ENCODE measurements at places on chromosomes 2 and 18. TPM values are rescaled to one million over a fixed set of nuclear protein-coding genes. Genes with fewer than 3 reads are reported as not detected.

GRCh38 chr2:4964001-4964540 lies 728.1 kb upstream of the SOX11 start:
- H3K36me3 ChIP-seq = peaks cover 69% of the 10 kb centered on the region
- H3K27ac ChIP-seq = no peak overlapping the region
- no peaks in the 10 kb centered on the region for H3K4me1 ChIP-seq
- no peak overlapping the region for H3K4me3 ChIP-seq
- H3K27me3 ChIP-seq = no peaks in the 10 kb centered on the region

GRCh38 chr2:135913727-135914365 lies 37.6 kb upstream of the MCM6 start:
- no peaks in the 10 kb centered on the region for H3K27me3 ChIP-seq
- peaks cover 25% of the 10 kb centered on the region for H3K36me3 ChIP-seq
- DNase-seq = no peak
- no peak overlapping the region for H3K4me3 ChIP-seq
- H3K27ac ChIP-seq = no peak overlapping the region
- no peaks in the 10 kb centered on the region for H3K4me1 ChIP-seq

DNA sequence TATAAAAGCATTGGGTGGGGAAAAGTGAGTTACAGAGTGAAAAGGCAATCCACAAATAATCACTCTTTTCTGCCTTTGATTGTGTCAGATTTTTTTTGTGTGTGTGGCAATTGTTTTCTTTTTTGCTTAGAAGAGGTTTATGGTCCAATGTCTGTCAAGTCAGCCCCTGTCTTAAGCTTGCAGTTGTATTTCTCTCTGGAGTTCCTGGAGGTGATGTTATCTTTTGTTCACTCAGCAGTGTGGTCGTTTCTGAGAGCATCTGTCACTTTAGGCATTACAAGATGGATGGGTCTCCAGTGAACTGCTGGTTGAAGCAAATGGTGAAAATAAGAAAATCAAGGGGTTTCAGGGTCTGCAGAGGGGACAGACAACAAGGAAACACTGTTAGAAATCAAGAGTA lies 121.3 kb downstream of the GREB1L start:
- peaks cover 33% of the 10 kb centered on the region for H3K4me1 ChIP-seq
- H3K27ac ChIP-seq = no peak overlapping the region
- no peaks in the 10 kb centered on the region for H3K36me3 ChIP-seq

- H3K36me3 ChIP-seq = no peaks in the 10 kb centered on the region
- H3K4me3 ChIP-seq = no peak overlapping the region
- H3K27ac ChIP-seq = no peak overlapping the region
Measured at GRCh38 chr2:148459377-148459778, 185.2 kb upstream of the EPC2 start.

DNA sequence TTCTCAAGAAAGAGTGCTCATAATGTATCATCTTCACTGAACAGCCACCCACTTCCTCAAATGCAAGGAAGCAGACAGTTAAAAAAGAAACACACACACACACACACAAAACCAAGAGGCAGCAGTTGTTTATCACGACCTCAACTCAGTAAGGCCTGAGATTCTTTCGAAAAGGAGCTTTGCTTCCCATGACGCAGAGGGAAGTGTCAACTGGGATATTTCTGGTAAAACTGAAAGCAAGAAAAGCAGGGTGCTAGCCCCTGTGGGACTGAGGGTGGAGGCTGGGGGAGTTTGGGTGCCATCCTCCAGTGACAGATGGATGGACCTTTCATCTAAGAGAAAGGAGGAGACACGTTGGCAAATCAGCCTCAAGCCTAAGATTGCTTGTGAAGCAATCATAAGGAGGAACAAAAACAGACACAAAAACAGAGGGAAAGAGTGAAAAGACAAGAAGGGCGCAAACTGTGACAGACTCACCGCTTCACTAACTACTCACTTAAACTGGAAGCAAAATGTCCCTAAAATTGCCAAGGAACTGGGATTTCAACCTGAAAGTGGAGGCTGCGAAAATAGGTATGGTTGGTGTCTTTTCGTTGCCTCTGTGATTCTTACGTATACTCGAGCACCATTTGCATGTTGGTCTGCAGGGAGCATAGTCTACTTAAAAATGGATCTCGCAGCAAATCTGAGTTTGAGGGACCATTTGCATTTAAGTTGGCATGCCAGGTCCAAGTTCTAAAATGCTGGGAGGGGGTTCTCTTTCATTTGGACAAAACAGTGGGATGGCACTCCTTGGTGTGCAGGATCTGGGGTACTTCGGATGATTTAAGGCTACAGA lies at the start of gene ARHGAP25:
Gene ARHGAP25 (plus strand): TSS at position 124 of the 838 bp plus-strand sequence. CDS start 389 bp downstream, at position 513.
- H3K27ac ChIP-seq = no peak within 1 kb of the TSS
- H3K4me3 ChIP-seq = no peak within 1 kb of the TSS
- no peaks in the 10 kb centered on the region for H3K36me3 ChIP-seq
- DNase-seq = no peak

GRCh38 chr18:61734396-61734795 lies 158.4 kb downstream of the RNF152 start:
- no peaks in the 10 kb centered on the region for H3K36me3 ChIP-seq
- H3K4me1 ChIP-seq = peaks cover 12% of the 10 kb centered on the region
- no peak for DNase-seq
- H3K27me3 ChIP-seq = no peaks in the 10 kb centered on the region
- no peak overlapping the region for H3K4me3 ChIP-seq

- H3K27me3 ChIP-seq = no peaks in the 10 kb centered on the region
- peaks cover 3% of the 10 kb centered on the region for H3K36me3 ChIP-seq
- H3K4me1 ChIP-seq = peaks cover 18% of the 10 kb centered on the region
- no peak overlapping the region for H3K4me3 ChIP-seq
- H3K27ac ChIP-seq = no peak overlapping the region
Measured at GRCh38 chr2:96099861-96100798, 16.2 kb downstream of the ADRA2B start.

GRCh38 chr2:8526403-8526696 lies 155.5 kb upstream of the ID2 start:
- no peak overlapping the region for H3K27ac ChIP-seq
- H3K4me3 ChIP-seq = no peak overlapping the region
- H3K4me1 ChIP-seq = peaks cover 31% of the 10 kb centered on the region
- H3K36me3 ChIP-seq = no peaks in the 10 kb centered on the region
- no peak for DNase-seq

- H3K27me3 ChIP-seq = no peaks in the 10 kb centered on the region
- no peaks in the 10 kb centered on the region for H3K4me1 ChIP-seq
- H3K4me3 ChIP-seq = no peak overlapping the region
- DNase-seq = no peak
- no peak overlapping the region for H3K27ac ChIP-seq
Measured at GRCh38 chr2:18940184-18940583, 350.8 kb upstream of the NT5C1B start.

- H3K27me3 ChIP-seq = no peaks in the 10 kb centered on the region
- no peak overlapping the region for H3K4me3 ChIP-seq
- peaks cover 32% of the 10 kb centered on the region for H3K36me3 ChIP-seq
- no peak for DNase-seq
Measured at GRCh38 chr2:168607992-168608391, 151.9 kb downstream of the CERS6 start.

GRCh38 chr2:47512581-47513083 lies 109.7 kb downstream of the MSH2 start:
- peaks cover 24% of the 10 kb centered on the region for H3K4me1 ChIP-seq
- H3K36me3 ChIP-seq = peaks cover 20% of the 10 kb centered on the region
- no peak overlapping the region for H3K27ac ChIP-seq
- no peak overlapping the region for H3K4me3 ChIP-seq
- H3K27me3 ChIP-seq = no peaks in the 10 kb centered on the region
- no peak for DNase-seq

- H3K27me3 ChIP-seq = no peaks in the 10 kb centered on the region
- no peaks in the 10 kb centered on the region for H3K4me1 ChIP-seq
- H3K27ac ChIP-seq = no peak overlapping the region
Measured at GRCh38 chr2:134379293-134379692, 125.4 kb downstream of the MGAT5 start.

GRCh38 chr2:223019390-223019930 lies 32.5 kb upstream of the KCNE4 start:
- peaks cover 17% of the 10 kb centered on the region for H3K4me1 ChIP-seq
- peaks cover 23% of the 10 kb centered on the region for H3K36me3 ChIP-seq
- DNase-seq = no peak
- no peak overlapping the region for H3K4me3 ChIP-seq

DNA sequence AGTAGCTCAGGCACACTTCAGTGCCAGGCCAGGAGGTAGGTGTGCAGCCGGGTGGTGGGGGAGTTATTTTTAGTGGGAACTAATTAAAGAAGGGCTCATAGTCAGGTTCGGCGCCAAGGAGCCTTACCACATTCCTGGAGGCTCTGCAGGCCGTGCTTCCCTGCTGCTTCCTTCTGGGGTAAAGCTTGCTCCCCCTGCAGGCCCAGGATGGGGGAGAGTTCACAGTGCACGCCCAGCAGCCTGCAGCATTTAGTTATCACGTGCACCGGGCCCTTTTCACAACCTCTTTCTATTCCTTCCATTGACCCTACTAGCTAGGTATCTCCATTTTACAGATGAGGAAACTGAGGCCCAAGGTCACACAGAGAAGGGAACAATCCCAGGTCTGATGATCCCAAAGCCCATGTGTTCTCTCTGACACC lies 2.5 kb downstream of the KCNF1 start:
- H3K4me3 ChIP-seq = no peak overlapping the region
- H3K4me1 ChIP-seq = peaks cover 40% of the 10 kb centered on the region
- peak; percentile 73 for DNase-seq
- H3K27ac ChIP-seq = no peak overlapping the region
- H3K27me3 ChIP-seq = peaks cover 37% of the 10 kb centered on the region

GRCh38 chr18:59917422-59917821 lies 17.6 kb downstream of the PMAIP1 start:
- H3K36me3 ChIP-seq = no peaks in the 10 kb centered on the region
- peaks cover 18% of the 10 kb centered on the region for H3K4me1 ChIP-seq
- H3K4me3 ChIP-seq = no peak overlapping the region
- no peak for DNase-seq
- H3K27ac ChIP-seq = peak overlapping the region; percentile 28

GRCh38 chr2:134276381-134277172 lies 22.7 kb downstream of the MGAT5 start:
- no peak overlapping the region for H3K27ac ChIP-seq
- no peak for DNase-seq
- peaks cover 16% of the 10 kb centered on the region for H3K27me3 ChIP-seq
- peaks cover 29% of the 10 kb centered on the region for H3K4me1 ChIP-seq

DNA sequence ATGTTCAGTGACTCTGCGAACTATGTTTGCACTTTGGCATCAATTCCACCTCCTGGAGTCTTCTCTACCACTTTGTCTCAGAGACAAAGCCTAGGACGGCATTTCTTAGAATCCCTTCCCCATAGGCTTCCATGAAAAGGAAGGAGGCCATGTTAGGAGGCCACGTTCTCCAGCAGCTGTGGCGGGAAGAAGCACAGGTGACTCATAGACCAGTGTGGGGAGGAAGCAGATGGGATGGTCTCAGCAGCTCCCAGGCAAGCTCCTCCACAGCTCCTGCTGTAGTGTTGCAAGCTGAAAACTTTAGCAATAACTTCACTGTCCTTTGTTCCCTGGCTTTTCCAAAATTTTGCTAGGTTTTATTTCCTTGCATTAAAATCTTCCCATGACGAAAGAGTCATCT lies 781.3 kb upstream of the ID2 start:
- peaks cover 36% of the 10 kb centered on the region for H3K36me3 ChIP-seq
- H3K27ac ChIP-seq = peak overlapping the region; percentile 97
- peaks cover 74% of the 10 kb centered on the region for H3K4me1 ChIP-seq
- peaks cover 4% of the 10 kb centered on the region for H3K27me3 ChIP-seq
- H3K4me3 ChIP-seq = no peak overlapping the region

DNA sequence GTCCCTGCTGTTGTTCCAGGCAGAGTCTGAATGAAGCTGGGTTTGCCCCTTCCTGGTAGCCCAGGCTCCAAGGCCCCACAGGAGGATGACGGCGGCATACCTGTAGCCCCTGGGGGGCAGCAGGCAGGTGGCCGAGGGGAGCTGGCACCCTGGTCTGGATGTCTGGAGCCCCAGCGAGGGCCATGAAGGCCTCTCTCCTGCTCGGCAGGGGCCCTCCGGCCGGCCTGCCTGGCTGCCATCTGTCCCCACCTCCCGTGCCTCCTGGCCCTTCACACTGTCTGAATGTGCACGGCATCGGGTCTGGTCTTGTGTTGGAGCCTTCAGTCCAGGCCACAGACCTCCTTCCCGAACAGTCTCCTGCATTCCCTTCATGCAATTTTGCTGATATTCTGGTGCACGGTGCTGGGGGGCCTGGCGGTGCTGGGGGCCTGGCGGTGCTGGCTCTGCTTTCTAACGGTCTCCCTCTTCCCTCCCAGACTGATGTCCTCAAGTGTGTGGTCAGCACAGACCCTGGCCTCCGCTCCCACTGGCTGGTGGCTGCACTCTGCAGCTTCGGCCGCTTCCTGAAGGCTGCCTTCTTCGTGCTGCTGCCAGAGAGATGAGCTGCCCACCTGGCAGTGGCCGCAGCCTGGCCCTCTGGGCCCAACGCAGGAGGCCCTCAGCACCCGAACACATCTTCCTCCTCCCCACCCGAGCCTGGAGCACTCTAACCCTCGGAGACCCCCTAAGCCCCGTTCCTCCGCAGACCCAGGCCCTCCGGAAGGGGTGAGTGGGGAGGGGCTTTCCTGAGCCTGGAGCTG lies 13.5 kb downstream of the BOK start:
- 0 out of 2 replicates have a peak, but pooled peaks cover 3% of the 10 kb centered on the region for H3K36me3 ChIP-seq
- H3K27me3 ChIP-seq = peaks cover 11% of the 10 kb centered on the region
- no peak overlapping the region for H3K27ac ChIP-seq
- peak overlapping the region; percentile 40 for H3K4me3 ChIP-seq
- peaks cover 11% of the 10 kb centered on the region for H3K4me1 ChIP-seq
- DNase-seq = no peak

DNA sequence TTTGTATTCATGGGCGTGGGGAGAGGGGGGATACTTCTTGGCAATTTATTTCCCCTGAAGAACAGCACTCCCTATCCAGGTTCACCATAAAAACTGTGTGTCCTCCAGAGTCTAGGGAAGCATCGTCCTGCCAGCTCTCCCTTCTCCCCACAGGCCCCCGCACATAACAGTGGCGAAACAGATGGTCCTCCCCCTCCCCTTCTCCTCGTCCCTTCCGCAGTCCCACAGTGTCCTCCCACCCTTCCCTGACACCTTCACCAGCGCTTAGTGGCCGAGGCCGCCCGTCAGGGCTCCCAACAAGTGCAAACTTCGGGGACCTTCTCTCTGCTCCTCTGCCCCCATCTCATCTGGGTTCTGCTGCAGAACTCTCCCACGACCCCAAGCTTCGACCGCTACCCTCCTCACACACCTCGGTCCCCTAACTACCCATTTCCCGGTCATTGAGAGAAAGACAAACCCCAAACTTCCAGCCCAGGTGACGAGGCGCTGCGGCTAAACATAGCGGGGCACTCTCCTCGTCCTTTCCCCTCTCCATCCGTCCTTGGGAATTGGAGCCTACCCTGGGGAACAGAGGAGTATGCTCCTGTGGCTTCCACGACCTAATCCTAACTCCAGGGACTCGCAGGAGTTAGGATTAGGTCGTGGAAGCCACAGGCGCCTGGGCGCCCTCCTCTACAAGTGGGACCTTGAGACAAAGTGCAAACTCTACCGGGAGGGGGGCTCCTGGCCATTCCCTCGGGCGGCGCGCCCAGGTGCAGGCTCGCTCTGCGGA lies 971 bp downstream of the ZNF385B start:
- H3K27ac ChIP-seq = no peak overlapping the region
- no peaks in the 10 kb centered on the region for H3K36me3 ChIP-seq
- H3K4me3 ChIP-seq = peak overlapping the region; percentile 94
- DNase-seq = peak; percentile 29
- peaks cover 56% of the 10 kb centered on the region for H3K27me3 ChIP-seq

ZNF516 gene
- 50.1 TPM for total RNA-seq

WIPF1 gene
- total RNA-seq = 6.7 TPM

PLCD4 gene
- 0.28 TPM for total RNA-seq

CD207 gene
- total RNA-seq = not detected

PRSS56 gene
- total RNA-seq = not detected

ITGB6 gene
- total RNA-seq = 0.07 TPM

FEV gene
- not detected for total RNA-seq

CHRNG gene
- not detected for total RNA-seq

AP1S3 gene
- total RNA-seq = 17.4 TPM

Measured in WTC11 (cell line).